Stimulated activated CD4-positive, alpha-beta T cell treated with anti-CD3 and anti-CD28 coated beads, Interleukin-4, amount 100 ng/mL, for 24 hours (primary cell): ENCODE measurements at places on chromosomes 3 and 15.

- DNase-seq = no peak
Measured at GRCh38 chr3:59027607-59028006, 22.2 kb downstream of the CFAP20DC start.

DNA sequence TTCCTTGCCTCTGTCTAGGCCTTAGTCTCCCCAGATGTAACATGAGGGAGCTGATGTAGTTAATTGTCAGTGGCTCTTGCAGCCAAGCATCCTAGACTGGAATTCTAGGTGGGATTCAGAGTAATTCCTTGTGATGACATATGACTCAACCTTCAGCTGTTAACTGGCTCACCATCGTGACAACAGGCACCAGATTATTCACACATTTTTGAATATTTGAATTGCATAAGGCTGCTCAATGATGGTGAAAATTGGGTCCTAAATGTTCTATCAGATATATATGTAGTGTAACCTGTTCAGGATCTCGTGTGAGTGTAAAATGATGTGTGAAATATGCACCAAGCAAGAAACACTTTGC is 405.1 kb downstream of the LPP start:
- no peak for DNase-seq

- no peak for DNase-seq
Measured at GRCh38 chr15:65377105-65377975, 462 bp downstream of the IGDCC3 start.

DNA sequence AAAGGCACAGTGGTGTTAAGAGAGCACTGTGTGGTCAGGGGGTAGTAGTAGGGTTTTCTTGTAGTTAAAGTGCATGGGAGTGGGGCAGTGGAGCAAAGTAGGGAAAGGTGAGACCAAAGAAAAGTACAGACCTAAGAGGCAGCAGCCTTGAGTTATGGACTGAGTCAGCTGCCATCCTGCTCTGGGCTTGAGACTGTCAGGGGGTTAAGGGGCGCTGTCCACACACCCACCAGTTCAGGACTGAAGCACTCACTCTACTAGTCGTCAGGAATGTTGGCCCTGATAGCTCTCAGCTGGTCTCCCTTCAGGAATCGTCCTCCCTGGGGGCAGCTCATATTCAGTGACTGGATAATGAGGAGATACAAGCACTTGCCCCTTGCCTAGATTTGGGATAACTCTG is 7.9 kb downstream of the CCR4 start:
- DNase-seq = no peak

- no peak for DNase-seq
Measured at GRCh38 chr3:169467751-169468150, 195.8 kb downstream of the MECOM start.
